Activated T-cell treated with anti-CD3 and anti-CD28 coated beads for 24 hours (primary cell): ENCODE measurements at places on chromosomes 6 and 20.

DNA sequence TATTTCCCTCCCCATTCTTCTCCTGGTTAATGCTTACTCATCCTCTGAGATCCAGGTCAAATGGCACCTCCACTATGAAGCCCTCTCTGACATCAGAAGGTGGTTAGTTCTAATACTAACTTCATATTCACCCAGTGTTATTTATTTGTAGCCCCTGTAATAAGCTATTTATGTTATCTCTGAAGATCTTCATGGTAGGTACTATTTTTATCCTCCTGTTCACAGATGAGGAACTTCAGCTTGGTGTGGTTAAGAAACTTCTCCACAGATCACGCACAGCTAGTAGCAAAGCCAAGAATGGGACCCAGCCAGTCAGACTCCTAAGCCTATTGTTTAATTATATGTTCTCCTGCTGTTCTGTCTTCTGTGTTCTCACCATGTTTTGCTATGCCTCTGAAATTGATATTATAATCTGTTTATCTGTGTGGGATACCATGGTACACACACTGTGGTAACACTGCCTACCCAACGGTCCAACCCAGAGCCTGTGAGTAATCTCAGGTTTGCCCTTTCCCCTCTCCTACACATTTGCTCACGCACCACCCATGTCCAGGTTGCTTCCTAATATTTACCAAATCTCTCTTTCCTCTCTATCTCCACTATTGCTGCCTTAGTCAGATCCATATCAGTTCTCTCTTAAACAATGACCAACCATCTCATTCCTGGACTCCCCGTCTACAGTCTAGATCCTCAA, 98.4 kb downstream of the IPCEF1 start:
- no peak for DNase-seq

DNA sequence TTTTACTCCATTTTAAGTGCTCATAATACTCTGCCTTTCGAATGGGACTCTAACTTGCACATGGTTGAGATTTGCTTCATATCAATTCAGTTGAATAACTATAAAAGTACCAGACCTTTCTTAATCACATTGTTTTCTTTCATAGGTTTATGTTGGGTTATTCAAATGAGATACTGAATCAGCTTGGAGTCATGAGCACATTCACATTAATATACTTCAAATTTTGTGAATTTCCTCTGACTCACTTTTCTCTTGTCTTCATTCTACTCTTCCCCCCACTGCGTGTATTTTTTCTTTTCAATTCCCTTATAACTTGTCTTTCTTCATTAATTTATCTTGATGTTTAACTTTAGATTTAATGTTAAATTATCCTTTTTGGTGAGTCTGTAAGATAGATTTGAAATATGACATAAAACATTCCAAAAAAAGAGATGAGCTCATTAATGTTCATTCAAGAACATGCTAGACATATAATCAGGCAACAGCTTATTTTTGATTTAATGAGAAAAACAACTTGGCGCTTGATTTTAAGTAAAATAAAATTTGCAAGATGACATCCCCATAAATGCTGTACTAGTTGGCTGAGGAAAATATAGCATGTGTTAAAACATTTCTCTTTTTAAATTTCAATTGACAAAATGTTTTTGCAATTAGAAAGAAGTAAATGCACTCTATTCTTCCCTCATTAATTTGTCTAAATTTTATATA, 736.0 kb downstream of the CD109 start:
- no peak for DNase-seq

- no peak for DNase-seq
Measured at GRCh38 chr6:152404936-152405595, 232.1 kb downstream of the SYNE1 start.

DNA sequence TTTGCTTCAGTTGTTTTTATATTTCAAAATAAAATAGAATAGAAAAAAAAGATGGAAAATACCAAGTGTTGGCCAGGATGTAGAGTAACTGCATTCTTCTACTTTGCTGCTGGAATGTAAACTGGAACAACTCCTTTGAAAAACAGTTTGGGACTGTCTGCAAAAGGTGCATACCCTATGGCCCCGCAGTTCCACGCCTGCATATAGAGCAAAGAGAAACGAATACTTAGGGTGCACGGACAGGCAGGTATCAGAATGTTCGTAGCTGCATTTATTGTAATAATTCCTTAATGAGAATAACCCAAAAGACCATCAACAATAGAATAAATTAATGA, 603 bp upstream of the RAB23 start:
- no peak for DNase-seq

- no peak for DNase-seq
Measured at GRCh38 chr20:32569380-32570305, 15.5 kb downstream of the NOL4L start.

GRCh38 chr20:11124849-11125505, 451.2 kb upstream of the JAG1 start:
- no peak for DNase-seq

GRCh38 chr6:136226674-136227377, 23.3 kb downstream of the MTFR2 start:
- no peak for DNase-seq

GRCh38 chr6:118618676-118619377, 32.6 kb downstream of the CEP85L start:
- DNase-seq, result peak; percentile 52

DNA sequence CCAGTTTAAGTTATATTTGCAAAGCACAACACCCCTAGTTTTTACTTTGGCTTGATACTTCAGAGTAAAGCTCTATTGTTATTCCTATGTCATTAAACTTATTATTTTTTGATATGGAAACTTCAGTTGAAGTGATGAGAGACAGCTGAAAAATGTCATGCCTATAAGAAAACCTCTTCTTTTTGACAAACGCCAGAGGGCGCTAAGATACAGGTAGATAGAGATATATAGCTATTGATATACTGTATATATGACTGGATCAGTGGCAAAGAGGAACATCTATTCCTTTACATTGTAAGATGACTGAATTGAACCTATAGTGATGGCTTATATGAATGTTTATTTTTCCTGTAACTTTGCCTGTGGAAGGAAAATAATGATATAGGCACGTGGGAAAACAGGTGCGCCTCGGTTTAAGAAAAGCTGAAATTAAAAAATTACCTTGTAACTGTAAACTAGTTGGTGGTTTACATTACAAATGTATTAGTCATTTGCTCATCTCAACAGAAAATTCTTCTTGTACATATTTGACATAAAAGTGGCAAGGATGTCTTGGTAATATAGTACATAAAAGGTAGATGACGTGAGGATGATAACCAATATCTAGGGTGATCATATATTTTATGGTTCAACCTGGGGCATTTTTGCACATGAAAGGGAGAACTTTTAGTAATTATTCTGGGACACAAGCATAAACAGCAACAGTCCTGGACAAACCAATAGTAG, 74.1 kb downstream of the LAMA4 start:
- peak; percentile 45 for DNase-seq
